Bronchus fibroblast of lung (primary cell): ENCODE measurements at places on chromosomes 12 and 14. TPM values are rescaled to one million over a fixed set of nuclear protein-coding genes. Genes with fewer than 3 reads are reported as not detected.

Gene DPY19L2
- total RNA-seq: 1.5 and 2.5 TPM in 2 replicates

Gene PCED1B
- total RNA-seq: 0.17 and 1.0 TPM in 2 replicates

Gene GALNT16
- 0.17 and 0.45 TPM in 2 replicates for total RNA-seq

Gene LIN7A
- 13.8 and 18.3 TPM in 2 replicates for total RNA-seq

Gene CCDC175
- total RNA-seq: not detected in 2 replicates

Gene BCL11B
- under 0.01 TPM in 1 of 2 replicates, not detected in the other for total RNA-seq

Gene HHIPL1
- 1.8 and 2.7 TPM in 2 replicates for total RNA-seq

Gene KRT82
- not detected in 2 replicates for total RNA-seq

Gene KCNK10
- not detected in 2 replicates for total RNA-seq

Gene POTEM
- total RNA-seq: not detected in 2 replicates

Gene PRH2
- 0.30 TPM in 1 of 2 replicates, not detected in the other for total RNA-seq

Gene METAP2
- 60.7 and 107 TPM in 2 replicates for total RNA-seq

Gene TPH2
- total RNA-seq: not detected in 2 replicates

Gene FOXN4
- not detected in 2 replicates for total RNA-seq

Gene KRT7
- 9.2 and 11.1 TPM in 2 replicates for total RNA-seq

Gene OTOGL
- total RNA-seq: under 0.01 and 0.17 TPM in 2 replicates

Gene KHNYN
- total RNA-seq: 23.9 and 27.1 TPM in 2 replicates

Gene GPR135
- total RNA-seq: 0.74 and 0.84 TPM in 2 replicates

Gene KRT85
- not detected in 2 replicates for total RNA-seq

Gene PLEKHD1
- not detected in 2 replicates for total RNA-seq

Gene KRT2
- not detected in 2 replicates for total RNA-seq

Gene MMP17
- 10.3 and 12.1 TPM in 2 replicates for total RNA-seq

Gene OR9K2
- not detected in 2 replicates for total RNA-seq

Gene IL26
- total RNA-seq: not detected in 2 replicates

Gene PTHLH
- total RNA-seq: not detected in 2 replicates

Gene TMEM119
- 67.8 and 72.6 TPM in 2 replicates for total RNA-seq

Gene ADAMTS20
- total RNA-seq: not detected in 2 replicates

Gene TAS2R10
- total RNA-seq: 0.67 TPM in 1 of 2 replicates, not detected in the other

Gene NEDD1
- 21.9 and 25.4 TPM in 2 replicates for total RNA-seq

Gene LALBA
- total RNA-seq: not detected in 2 replicates

Gene ACSM4
- total RNA-seq: not detected in 2 replicates

Gene CPM
- 6.4 and 7.4 TPM in 2 replicates for total RNA-seq

Gene OR4E1
- total RNA-seq: not detected in 2 replicates

Gene IGF1
- total RNA-seq: not detected in 2 replicates

Gene TMEM132D
- not detected in 2 replicates for total RNA-seq

Gene LHX5
- not detected in 2 replicates for total RNA-seq

Gene RBP5
- not detected in 2 replicates for total RNA-seq

Gene SLC4A8
- total RNA-seq: 2.1 and 3.0 TPM in 2 replicates

Gene RITA1
- total RNA-seq: 27.1 and 30.3 TPM in 2 replicates

Gene HVCN1
- 4.9 and 9.6 TPM in 2 replicates for total RNA-seq

Gene GPR137C
- 0.59 and 0.67 TPM in 2 replicates for total RNA-seq

Gene ARHGAP9
- not detected in 2 replicates for total RNA-seq

Gene RNF41
- total RNA-seq: 56.3 and 58.7 TPM in 2 replicates

Gene GALC
- total RNA-seq: 14.7 and 16.3 TPM in 2 replicates

Gene TIMM9
- 51.9 and 78.2 TPM in 2 replicates for total RNA-seq

Gene NUDT14
- total RNA-seq: 6.1 and 6.7 TPM in 2 replicates

Gene CLEC4A
- total RNA-seq: not detected in 2 replicates

Gene WNT1
- total RNA-seq: not detected in 2 replicates

Gene LTB4R
- 0.84 and 1.0 TPM in 2 replicates for total RNA-seq

Gene GPD1
- total RNA-seq: under 0.01 TPM in 1 of 2 replicates, not detected in the other

Gene CABP1
- under 0.01 TPM in 1 of 2 replicates, not detected in the other for total RNA-seq
